ENCODE measurements at places on chromosomes 1 and 21.

GRCh38 chr1:216523043-216523442 is 99.8 kb upstream of the USH2A start:
- no peak for DNase-seq

DNA sequence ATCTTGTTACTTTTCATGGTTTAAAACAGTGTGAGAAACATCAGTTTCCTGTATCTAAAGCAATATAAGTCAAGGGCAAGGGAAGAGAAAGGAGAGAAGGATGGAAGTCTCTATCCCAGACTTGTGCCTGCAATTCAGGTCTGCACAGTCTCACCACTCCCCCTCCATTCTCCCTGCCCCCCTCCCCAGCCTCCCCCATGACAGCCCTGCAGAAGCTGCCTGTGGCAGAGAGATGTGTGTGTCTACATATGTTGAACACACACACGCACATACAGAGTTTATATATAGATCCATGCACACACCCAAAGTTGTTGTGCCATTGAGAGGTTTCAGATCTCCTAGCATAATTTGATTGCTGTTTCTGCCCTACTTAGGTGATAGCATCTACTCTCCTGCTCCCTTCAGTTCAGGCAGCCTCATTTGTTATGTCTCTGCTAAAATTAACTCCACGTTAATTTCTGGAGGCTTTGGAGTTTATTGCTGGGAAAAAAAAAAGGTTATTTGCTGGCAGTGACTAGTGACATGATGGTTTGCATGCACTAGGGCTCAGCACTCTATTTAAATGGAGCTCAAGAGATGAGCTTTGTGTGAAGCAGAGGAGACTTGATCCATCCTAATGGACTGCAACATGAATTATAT is 124.9 kb upstream of the SMYD2 start:
- DNase-seq, result no peak

DNA sequence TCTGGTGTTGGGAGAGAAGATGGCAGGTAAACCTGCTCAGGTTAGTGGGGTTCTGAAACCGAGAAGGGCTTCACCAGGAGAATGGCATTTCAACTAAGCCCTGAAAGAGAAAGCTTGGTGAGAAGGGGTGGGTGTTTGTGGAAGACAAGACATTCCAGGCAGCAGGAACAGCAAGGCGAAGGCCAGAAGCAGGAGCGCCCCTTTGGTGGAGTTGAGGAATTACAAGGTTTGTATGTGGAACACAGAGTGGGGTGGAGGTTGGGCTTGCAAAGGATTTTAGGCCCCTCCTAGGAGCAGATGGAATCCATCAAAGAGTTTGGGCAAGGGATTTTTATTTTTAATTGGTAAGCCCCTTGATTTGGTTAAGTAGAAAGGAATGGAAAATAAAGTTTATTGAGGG is 24.8 kb upstream of the ELOA start:
- DNase-seq, result no peak

- DNase-seq, result no peak
These were observed 71.0 kb upstream of the GNG4 start for GRCh38 chr1:235720544-235720943.

DNA sequence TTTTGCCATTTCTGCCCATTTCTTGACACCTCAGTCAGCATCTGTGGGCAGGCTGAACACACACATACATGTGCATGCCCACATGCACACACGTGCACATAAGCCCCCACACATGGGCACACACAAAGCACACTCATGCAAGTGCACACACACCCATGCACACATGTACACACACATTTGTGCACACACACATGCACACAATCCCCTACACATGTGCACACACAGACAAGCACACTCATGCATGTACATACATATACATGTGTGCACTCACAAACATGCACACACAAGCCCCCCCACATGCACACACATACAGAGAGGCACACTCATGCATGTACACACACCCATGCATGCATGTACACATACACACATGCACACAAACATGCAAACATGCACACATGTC is 83.5 kb upstream of the ACTRT2 start:
- no peak for DNase-seq

DNA sequence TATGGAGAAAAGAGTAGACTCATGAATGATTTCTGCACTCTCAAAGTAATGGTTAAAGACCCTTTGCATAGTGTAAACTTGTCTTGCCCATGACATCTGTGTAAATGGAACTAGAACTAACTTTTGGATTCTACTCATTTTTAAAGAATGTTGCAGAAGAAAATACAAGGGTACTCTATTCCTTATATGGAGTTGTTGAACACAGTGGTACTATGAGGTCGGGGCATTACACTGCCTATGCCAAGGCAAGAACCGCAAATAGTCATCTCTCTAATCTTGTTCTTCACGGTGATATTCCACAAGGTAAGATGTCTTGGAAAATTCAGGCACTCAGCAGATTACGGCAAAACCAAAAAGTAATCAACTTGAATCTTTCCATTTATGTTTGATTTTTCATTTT is 19.8 kb downstream of the CCT8 start:
- DNase-seq, result no peak

- DNase-seq, result no peak
These were observed 29.6 kb upstream of the RGS1 start for GRCh38 chr1:192545896-192546521.
